Urinary bladder (tissue), 4 donors: ENCODE measurements at places on chromosomes 3 and 15. TPM values are rescaled to one million over a fixed set of nuclear protein-coding genes. Genes with fewer than 3 reads are reported as not detected.

DNA sequence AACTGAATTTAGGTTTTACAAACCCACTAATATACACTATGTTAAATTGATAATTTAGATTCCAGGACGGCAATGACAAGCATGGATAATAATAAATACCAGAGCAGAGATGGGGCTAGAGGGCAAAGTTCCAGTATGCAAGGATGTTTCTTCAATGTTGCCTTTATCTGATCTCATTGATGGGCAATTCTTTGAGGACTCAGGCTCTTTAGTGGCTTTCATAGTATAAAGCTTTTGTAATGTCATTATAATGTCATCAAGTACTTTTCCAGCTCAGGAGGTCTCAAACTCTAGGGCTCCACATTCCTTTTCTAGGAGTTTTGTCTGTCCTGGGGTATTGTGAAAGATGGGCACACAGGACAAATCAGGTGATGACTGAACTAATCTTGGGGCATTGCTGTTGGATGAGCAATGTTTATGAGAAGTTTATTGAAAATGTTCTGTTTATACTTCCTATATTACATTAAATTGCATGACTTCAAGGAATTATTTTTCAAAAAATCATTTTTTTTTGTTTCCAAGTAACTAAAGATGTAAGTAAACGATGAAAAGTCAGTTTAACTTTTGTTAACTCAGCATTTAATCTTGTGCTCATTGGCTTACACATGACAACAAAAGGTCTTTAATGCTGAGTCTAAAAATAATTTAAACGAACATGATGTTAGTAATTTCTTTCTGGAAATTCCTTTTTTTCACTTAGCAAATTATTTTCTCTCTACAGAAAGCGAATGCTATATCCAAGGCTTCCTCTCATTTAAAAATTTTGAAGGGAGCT is 116.4 kb downstream of the OXSM start:
- DNase-seq: no peak

GRCh38 chr3:178147001-178147400 is 389.2 kb upstream of the KCNMB2 start:
- no peak for DNase-seq

DNA sequence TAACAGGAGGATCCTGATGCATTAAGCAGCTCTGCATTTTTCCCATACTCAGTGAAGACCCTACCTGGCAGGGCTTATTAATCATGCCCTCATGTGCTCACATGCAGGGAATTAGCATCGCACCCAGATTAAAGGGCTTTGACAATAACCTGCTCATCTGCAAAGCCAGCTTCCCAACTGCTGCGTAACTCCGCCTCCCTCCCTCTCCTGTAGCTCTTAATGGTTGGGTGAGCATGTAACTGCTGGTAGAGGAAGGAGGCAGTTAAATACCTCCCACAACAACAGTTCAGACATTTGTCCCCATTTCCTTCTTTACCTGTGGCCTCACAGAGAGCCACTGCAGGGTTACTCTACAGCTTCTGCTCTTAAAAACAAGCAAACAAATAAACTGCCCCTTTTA is 203.6 kb upstream of the WNT5A start:
- DNase-seq: no peak

DNA sequence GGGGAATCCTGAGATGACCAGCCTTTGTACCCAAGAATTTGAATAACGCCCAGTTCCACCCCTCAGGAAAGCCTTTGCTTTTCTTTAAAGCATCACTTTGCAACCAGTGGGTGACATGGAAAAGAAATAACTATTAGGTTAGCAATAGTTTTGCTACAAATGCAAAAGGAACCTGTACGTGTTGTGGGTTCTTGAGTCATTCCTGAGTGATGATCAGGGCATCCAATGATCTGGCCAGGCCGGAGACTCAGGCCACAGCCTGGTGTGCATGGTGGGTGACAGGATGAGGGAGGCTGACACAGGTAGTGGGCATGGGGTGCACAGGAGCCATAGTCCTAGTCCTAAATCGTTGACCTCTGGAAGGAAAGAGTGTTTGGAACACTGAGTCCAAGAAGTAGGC is 321.4 kb upstream of the IL12A start:
- no peak for DNase-seq

ARPP21 gene
- total RNA-seq: 11.8 TPM

- DNase-seq: no peak
These were observed 617.4 kb downstream of the CADM2 start for GRCh38 chr3:85576091-85576690.

A4GNT gene
- total RNA-seq: not detected

DNA sequence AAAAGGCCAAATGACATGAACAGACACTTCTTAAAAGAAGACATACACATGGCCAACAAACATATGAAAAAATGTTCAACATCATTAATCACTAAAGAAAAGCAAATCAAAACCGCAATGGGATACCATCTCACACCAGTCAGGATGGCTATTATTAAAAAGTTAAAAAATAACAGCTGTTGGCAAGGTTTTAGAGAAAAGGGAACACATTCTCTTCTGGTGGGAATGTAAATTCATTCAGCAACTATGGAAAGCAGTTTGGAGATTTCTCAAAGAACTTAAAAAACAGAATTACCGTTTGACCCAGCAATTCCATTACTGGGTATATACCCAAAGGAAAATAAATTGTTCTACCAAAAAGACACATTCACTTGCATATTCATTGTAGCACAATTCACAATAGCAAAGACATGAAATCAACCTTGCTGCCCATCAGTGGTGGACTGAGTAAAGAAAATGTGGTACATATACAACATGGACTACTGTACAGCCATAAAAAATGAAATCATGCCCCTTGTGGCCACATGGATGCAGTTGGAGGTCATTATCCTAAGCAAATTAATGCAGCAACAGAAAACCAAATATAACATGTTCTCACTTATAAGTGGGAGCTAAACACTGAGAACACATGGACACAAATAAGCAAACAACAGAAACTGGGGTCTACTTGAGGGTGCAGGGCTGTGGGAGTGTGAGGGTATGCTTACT is 190.7 kb upstream of the MCTP2 start:
- no peak for DNase-seq
